ENCODE measurements at places on chromosomes 2 and 18.

GRCh38 chr2:190819840-190820301 is 60.8 kb upstream of the GLS start:
- no peak for DNase-seq

- DNase-seq, result no peak
These were observed 31.6 kb upstream of the CCBE1 start for GRCh38 chr18:59728816-59729215.

DNA sequence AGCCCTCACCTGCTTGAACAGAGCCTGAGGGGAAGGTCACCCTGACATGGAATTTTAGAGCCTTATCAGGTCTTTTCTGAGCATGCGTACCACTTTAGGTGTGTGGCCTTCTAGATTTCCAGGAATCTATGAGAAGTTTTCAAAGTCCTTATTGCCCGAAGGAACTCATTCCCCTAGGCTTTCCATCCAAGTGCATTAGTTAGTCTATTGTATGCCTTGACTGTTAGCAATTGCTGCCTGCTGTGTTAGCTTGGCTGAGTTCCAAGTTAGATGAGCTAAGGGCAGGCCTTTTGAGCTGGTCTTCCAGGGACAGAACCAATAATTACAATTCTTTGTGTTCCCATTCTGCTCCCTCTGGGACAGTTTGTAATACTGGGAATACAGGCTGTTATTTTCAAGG is 30.8 kb upstream of the PUM2 start:
- DNase-seq, result peak; percentile 43

DNA sequence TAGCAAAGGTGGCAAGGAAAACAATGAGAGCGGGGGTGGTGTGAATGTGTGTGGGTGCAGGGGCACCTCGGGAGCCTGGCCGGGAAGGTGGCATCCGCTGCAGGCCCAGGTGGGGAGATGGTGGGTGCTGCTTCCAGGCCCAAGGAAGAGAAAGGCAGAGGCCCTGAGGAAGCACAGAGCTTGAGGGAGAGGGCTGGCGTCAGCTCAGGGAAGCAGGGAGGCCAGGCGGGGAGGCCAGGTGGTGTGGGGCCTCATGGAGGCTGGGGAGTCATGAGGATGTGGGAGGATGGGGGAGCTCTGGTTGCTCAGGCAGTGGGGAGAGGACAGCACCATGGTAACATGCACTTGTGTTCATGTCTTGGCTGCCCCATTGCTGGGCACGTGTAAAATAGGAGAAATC is 43.3 kb downstream of the AGAP1 start:
- DNase-seq, result no peak

DNA sequence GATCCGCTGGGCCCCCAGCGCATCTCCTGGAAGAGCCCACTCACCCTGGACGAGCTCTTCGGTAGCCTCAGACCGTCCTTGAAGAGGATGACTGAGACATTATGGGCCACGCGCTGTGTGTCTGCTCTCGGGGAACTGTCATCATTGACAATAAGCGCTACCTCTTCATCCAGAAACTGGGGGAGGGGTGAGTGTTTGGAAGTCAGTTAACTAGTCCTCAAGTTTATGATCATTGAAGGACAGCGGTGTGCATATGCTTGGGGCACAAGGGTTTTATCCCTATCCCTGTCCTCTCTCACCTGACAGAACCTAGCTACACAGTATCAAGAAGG is 586 bp downstream of the STK16 start:
- no peak for DNase-seq

DNA sequence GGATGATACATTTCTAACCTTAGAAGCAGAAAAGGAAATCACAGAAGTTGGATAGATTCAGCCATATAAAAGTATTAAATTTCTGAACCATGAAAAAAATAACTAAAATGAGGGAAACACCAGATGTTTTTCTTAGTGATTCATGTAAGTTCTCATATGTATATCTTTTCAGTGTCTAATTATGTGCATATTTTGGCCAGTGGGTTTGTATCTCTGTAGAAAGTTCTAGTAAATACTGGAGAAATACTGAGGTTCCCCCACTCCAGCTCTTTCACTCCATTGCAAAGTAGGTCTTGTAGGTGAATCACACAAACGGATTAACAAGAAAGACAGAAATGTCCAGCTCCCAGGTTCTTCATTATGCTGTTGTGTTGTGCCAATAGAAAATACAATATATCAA is 222.3 kb downstream of the NEDD4L start:
- DNase-seq, result no peak

- DNase-seq, result no peak
These were observed 89.0 kb upstream of the SEC11C start for GRCh38 chr18:59050661-59051057.

DNA sequence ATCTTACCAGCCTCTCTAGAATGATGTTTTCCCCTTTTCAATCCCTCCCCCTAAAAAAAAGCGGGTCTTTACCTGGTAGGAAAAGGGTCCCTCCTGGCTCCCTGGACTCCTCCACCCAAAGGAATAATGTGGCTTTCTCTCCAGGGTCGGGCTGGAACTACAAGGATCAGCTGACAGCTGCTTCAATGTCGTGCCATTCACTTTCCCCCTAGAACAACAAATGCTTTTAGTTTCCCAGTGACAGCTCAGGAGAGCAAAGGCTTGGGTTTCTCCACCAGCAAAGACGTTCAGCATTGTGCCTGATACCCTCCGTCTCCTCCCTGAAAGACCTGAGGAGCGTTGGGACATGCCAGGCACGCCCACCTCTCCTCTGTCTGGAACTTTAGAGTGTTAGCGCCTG is 173.8 kb upstream of the SIX3 start:
- DNase-seq, result peak; percentile 9

DNA sequence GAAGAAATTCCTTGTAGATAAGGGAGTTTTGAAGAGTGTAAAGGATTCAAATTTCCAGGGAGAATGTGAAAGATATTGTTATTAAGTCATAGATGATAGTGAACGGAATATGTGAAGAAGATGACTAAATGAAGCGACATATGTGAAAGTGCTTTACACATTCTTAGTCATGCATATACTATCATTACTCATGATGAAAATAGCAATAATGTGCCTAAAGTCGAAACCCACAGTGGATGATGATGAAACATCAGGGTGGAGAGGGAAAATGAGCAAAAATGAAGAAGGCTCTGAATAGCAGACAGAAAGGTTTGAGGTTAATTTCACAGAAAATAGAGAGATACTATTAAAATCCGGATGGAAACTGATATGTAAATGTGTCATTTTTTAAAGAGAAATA is 1237.1 kb downstream of the LRP1B start:
- DNase-seq, result no peak

DNA sequence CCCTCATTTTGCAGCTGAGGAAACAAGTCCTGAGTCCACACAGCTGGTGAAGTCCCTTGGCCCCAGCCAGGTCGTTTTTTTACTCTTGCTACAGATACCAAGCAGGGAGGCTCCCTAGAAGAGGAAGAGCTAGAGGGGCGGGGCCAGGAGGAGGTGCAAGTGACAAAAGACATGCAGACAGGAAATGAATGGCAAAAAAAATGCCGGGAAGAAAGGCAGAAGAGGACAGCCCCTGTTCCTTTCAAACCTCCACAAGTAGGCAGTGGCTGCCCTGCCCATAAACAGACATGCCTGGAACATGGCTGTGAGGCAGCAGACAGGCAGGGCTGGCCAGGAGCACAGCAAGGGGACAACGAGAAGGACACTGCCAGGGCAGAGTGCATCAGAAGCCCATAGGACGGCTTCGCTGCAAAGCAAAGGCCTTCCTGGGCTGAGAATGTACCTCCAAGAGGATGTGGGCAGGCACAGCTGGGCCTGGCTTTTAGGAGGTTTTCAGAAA is 108.7 kb downstream of the ZBTB7C start:
- no peak for DNase-seq

GRCh38 chr2:177073611-177074010 is 139.0 kb upstream of the HNRNPA3 start:
- DNase-seq, result no peak

DNA sequence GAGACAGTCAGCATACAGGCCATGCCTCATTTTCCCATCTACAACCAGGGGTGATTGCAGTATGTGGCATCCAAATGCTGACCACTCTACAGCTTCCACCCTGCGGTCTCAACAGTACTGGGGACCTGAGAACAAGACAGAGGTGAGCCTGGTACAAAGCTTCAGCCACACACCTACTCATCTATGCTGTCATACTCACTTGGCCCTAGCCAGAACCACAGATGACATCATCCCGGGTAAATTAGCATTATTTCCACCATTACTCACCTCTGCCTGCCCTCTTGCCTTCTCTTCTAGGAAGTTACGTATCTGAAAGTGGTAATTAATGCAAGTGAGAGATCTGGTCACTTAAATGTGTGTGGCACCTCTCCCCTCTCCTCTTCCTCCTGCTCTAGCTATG is 208.2 kb upstream of the ARL4C start:
- no peak for DNase-seq

GRCh38 chr2:233461481-233461891 is 105.1 kb downstream of the USP40 start:
- DNase-seq, result no peak

DNA sequence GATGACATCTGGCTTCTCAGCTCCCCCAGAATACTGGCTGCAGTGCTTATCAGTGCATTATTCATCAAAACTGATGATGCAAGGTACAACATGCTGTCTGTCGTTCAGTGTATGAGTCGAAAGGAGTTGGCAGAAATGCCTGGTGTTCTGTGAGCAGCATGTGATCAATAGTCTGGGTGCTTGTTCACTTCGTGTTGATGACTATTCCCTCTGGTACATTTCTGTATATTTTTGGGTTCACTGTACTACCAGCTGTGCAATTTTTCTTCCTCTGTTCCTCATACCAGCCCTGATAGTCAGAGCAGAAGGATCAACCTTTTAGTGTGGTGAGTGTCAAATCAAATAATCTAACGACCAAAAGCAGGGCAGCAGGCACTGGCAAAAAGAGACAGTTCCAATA is 59.0 kb upstream of the KLHL14 start:
- DNase-seq, result no peak

- DNase-seq, result no peak
These were observed 33.4 kb upstream of the SKA1 start for GRCh38 chr18:50341443-50341842.

DNA sequence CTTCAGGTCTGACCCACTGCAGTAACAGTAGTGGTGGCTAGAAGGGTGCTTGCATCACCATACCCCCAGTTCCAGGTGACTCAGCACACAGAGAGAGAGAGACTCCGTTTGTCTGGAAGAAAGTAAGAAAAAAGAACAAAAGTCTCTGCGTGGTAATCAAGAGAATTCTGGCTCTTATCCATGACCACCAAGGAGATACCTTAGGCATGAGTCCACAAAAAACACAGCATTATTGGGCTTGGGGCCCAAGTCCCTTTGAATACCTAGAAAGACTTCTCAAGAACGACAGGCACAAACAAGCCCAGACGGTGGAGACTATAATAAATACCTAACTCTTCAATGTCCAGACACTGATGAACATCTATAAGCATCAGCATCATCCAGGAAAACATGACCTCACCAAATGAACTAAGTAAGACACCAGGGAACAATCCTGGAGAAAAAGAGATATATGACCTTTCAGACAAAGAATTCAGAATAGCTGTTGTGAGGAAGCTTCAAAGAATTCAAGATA is 21.7 kb upstream of the BAZ2B start:
- DNase-seq, result no peak

DNA sequence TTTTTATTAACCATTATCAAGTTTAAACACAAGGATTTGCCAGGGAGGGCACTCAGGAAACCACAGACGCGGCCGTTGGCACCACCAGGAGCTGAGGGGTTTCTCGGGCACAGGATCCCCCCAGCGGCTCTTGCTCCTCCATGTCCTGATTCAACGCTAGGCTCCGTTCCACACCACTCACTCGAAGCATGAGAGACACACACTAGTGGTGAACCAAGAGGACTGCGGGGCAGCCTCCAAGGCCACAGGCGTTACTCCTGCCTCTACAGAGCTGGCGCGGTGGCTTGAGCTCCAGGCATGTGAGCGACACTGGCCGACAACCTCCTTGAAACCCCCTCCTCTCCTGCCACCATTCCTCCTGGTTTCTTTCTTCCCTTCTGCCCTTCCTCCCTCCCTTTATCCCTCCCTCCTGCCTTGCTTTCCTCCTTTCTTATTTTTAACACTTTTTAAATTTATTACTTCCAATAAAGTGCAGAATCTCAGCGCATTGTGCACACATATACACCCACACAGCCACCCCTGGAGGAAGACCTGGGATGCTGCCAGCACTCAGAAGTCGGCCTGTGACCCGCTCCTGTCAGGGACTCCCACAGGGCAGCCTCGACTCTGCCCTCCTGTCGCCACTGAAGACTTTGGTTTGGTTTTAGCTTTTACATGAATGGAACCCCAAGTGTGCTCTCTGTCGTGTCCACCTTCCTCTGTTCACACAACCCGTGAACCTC is 21.7 kb downstream of the COX7A2L start:
- DNase-seq, result no peak

DNA sequence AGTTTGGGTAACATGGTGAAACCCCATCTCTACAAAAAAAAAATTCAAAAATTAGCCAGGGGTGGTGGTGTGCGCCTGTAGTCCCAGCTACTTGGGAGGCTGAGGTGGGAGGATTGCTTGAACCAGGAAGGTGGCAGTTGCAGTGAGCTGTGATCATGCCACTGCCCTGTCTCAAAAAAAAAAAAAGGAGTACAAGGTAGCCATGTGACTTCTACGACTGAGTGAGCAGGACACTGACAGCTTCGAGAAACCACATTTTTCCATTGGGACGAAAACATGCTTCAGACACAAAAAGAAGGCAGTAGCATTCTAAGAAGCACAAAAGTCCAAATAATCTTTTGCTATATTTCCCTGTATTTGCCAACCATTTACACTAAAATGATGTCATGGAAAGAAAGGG is 19.7 kb upstream of the IKZF2 start:
- no peak for DNase-seq

- no peak for DNase-seq
These were observed 81.3 kb upstream of the PELI1 start for GRCh38 chr2:64225491-64225890.

- DNase-seq, result no peak
These were observed 98.5 kb downstream of the DSEL start for GRCh38 chr18:67417864-67418523.

GRCh38 chr2:85601771-85602475 is 575 bp downstream of the TMEM150A start:
- no peak for DNase-seq

DNA sequence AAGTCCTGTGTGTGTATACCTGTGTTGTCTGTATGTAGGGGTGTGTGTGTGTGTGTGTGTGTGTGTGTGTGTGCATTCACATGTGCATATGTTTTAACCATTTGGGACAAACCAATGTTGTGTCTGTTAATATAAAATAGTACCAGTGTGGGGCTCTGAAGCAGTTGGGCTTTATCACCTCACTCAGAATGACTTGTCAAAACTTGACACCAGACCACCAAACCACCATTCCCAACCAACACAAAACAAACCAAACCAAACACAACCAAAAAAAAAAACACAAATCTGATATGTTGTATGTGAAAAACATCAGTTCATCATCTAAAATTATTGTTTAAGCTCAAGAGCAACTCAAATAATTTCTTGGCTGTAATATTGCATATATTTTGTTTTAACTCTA is 42.1 kb downstream of the CALCRL start:
- DNase-seq, result no peak

All from foreskin melanocyte (primary cell).